Renal cortex interstitium (tissue), 15 donors: ENCODE measurements at places on chromosomes 5 and 9.

DNA sequence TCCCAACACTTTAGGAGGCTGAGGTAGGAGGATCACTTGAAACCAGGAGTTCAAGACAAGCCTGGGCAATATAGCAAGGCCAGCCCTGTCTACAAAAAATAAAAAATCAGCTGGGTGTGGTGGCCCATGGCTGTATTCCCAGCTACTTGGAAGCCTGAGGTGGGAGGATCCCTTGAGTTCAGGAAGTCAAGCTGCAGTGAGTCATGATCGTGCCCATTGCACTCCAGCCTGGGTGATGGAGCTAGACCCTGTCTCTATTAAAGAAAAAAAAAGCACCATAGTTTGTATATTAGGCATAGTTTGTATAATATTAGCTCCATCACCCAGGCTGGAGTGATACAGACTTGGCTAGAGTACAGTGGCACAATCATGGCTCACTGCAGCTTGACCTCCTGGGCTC lies 9.6 kb upstream of the NME5 start:
- no peak for DNase-seq

- no peak for DNase-seq
Measured at GRCh38 chr5:100904259-100904861, 1.3 kb upstream of the ST8SIA4 start.

- DNase-seq: no peak
Measured at GRCh38 chr5:1789834-1790471, 9.7 kb downstream of the MRPL36 start.

- DNase-seq: no peak
Measured at GRCh38 chr9:117149996-117150395, 264.9 kb downstream of the ASTN2 start.

DNA sequence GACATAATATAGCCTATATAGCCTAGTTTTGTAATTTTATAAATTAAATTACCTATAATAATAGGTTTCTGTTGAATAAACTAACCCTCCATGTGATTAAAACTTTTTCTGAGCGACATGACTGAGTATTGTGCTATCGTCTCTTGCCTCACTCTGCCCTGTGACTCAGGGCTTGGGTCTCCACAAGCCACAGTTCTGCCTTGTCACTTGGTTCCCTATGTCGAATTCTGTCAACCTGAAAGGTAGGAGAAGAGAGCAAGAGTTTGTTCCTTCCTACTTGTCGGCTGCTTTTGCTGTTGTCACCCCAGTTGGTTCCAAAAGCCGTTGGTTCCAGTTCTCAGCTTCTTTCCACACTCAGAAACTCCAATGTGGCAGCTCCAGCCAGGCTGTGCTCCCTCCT lies 285.9 kb downstream of the PSAT1 start:
- DNase-seq: no peak

GRCh38 chr9:79257790-79258351 lies 313.9 kb upstream of the TLE4 start:
- DNase-seq: no peak

- no peak for DNase-seq
Measured at GRCh38 chr9:28502189-28502588, 928.9 kb upstream of the C9orf72 start.

GRCh38 chr9:21710548-21711191 lies 91.8 kb upstream of the MTAP start:
- DNase-seq: no peak

DNA sequence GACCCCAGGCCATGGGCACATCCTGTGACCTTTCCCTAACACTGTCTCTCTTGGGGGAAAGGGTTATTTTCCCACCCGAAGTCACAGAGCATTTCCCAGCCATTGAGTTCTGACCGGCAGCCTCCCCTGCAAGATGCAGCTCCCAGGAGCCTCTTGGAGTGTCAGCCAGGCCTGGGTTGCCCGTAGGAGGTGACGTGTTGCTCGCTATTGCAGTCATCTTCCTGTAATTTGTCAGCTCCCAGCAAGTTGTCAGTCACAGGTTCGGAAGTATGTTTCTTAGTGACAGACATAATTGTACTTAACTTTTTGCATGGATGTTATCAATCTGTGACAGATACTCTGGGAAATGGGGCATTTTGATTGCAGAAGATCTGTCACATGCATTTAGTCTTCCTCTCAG lies 74.5 kb downstream of the MVB12B start:
- no peak for DNase-seq

- DNase-seq: no peak
Measured at GRCh38 chr5:146073239-146073900, 32.0 kb downstream of the PLAC8L1 start.

GRCh38 chr9:120099065-120099464 lies 480.9 kb downstream of the CDK5RAP2 start:
- no peak for DNase-seq

GRCh38 chr9:129604766-129605163 lies 16.1 kb downstream of the C9orf50 start:
- DNase-seq: no peak

- no peak for DNase-seq
Measured at GRCh38 chr5:132860742-132861141, 5.5 kb downstream of the GDF9 start.

- DNase-seq: no peak
Measured at GRCh38 chr9:88287972-88288371, 100.3 kb upstream of the SPIN1 start.
